ENCODE measurements at places on chromosomes 2 and 18. TPM values are rescaled to one million over a fixed set of nuclear protein-coding genes. Genes with fewer than 3 reads are reported as not detected.

DNA sequence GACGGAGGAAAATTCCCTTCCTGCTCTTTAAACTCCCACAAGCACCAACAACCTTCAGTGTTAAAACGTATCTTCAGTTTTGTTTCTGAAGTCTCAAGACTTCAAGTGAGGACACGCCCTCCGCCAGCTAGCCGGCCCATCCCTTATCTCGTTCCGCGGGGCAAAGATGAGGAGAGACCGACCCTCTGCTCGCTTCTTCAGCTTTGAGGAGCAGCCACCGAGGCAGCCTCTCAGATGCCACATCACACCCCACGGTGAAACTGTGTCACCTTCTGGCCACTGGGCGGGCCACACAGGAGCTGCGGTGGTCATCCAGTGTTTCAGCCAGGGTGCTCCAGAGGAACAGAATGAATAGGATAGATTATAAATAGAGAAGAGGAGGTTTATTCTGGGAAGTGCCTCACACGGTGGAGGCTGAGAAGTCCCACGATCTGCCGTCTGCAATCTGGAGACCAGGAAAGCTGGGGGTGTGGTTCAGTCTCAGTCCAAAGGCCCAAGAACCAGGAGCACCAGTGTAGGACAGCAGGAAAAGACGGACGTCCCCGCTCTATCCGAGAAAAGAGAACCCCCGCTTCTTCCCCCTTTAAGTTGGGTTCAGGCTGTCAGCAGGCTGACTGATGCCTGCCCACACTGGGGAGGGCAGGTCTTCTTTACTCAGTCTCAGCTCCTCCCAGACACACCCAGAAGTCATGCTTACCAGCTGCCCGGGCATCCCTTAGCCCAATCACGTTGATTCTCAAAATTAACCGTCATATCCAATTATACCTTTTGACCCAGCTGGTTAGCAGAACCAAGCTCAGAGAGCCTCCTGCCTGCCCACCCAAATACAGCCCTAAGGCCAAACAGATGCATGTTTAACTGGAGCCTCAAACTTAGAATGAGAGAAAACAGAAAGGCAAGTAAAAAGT lies 399.7 kb upstream of the ID2 start:
- H3K4me3 ChIP-seq, result no peak overlapping the region
- no peak overlapping the region for H3K27ac ChIP-seq
- no peak for DNase-seq
- H3K27me3 ChIP-seq, result no peaks in the 10 kb centered on the region
- no peaks in the 10 kb centered on the region for H3K36me3 ChIP-seq

GRCh38 chr2:218961651-218962570 lies 2.4 kb downstream of the CDK5R2 start:
- H3K27ac ChIP-seq, result no peak overlapping the region
- H3K4me1 ChIP-seq, result peaks cover 12% of the 10 kb centered on the region
- H3K36me3 ChIP-seq, result no peaks in the 10 kb centered on the region
- H3K4me3 ChIP-seq, result no peak overlapping the region
- peaks cover 40% of the 10 kb centered on the region for H3K27me3 ChIP-seq
- DNase-seq, result no peak

GRCh38 chr2:239715606-239716005 lies 309.5 kb downstream of the NDUFA10 start:
- H3K27ac ChIP-seq, result no peak overlapping the region
- H3K4me1 ChIP-seq, result no peaks in the 10 kb centered on the region
- no peaks in the 10 kb centered on the region for H3K27me3 ChIP-seq
- DNase-seq, result no peak

DNA sequence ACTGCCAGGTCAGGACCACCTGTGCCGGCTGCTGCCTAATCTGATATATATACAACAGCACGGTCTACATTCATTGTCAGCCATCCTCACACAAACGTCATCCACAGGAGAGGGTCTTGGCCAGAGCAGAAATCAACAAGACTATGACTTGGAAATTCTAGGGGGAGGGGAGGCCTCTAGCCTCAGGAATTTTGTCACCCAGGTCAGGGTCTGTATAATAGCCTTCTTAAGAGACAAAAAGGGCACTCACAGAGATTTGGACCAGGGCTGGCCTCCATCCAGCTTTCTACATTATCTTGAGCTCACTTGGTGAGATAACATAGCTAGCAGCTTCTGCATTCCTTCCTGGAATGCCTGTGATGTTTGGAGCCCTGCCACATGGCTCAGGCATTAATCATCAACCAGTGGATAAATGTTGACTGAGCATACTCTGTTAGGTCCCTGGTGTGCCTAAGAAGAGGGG lies 50.4 kb upstream of the CTIF start:
- peak; percentile 73 for DNase-seq
- H3K4me3 ChIP-seq, result no peak overlapping the region
- H3K36me3 ChIP-seq, result no peaks in the 10 kb centered on the region
- no peak overlapping the region for H3K27ac ChIP-seq
- no peaks in the 10 kb centered on the region for H3K27me3 ChIP-seq
- peaks cover 17% of the 10 kb centered on the region for H3K4me1 ChIP-seq

DNA sequence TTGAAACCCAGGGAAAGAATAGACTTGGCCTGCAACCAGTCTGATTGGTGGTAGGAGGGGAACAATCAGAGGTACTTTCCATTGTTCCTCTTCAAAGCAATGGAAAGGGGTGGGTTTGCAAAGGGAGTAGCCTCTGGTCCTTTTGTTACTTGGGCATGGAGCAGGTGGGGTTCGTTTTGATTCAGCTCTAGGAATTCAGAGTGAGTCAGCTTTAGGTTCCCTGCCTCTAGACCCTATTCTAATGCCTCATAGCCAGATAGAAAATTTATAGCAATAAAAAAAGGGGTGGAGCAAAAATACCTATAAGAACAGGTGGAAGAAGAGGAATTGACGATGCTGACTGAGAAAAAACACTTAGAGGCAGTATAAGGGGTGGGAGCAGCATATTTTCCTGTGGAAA lies 636.4 kb downstream of the PLCL1 start:
- no peaks in the 10 kb centered on the region for H3K4me1 ChIP-seq
- no peaks in the 10 kb centered on the region for H3K27me3 ChIP-seq
- no peak overlapping the region for H3K27ac ChIP-seq
- no peak for DNase-seq
- no peaks in the 10 kb centered on the region for H3K36me3 ChIP-seq

DNA sequence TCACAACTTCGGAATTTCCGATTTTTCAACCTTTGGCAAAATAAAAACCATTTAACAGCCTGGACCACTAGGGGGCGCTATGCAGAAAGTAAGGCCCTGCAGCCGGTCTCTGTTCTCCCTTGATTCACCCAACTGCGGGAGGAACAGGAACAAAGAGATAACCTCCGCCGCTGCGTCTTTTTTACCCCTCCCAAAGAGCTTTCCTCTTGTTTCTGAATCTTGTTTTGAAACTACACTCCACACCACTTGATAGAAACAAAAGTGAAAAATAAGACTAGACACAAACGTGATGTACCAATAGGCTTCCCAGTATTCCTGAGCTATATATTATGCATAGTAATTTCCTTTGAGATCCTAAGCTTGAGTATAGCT lies 231.2 kb downstream of the MYO3B start:
- DNase-seq, result peak; percentile 80
- H3K4me1 ChIP-seq, result no peaks in the 10 kb centered on the region
- H3K27ac ChIP-seq, result no peak overlapping the region
- H3K27me3 ChIP-seq, result no peaks in the 10 kb centered on the region

- H3K27ac ChIP-seq, result no peak overlapping the region
- H3K4me3 ChIP-seq, result no peak overlapping the region
- DNase-seq, result no peak
- H3K36me3 ChIP-seq, result no peaks in the 10 kb centered on the region
Observed at GRCh38 chr2:207437136-207437523, 92.6 kb upstream of the CREB1 start.

- no peak for DNase-seq
- no peak overlapping the region for H3K27ac ChIP-seq
- no peaks in the 10 kb centered on the region for H3K36me3 ChIP-seq
- H3K4me1 ChIP-seq, result no peaks in the 10 kb centered on the region
- no peak overlapping the region for H3K4me3 ChIP-seq
Observed at GRCh38 chr2:58073751-58074150, 27.1 kb downstream of the VRK2 start.

GRCh38 chr2:165667375-165667774 lies 126.7 kb downstream of the GALNT3 start:
- H3K36me3 ChIP-seq, result no peaks in the 10 kb centered on the region
- H3K4me1 ChIP-seq, result no peaks in the 10 kb centered on the region
- H3K27ac ChIP-seq, result no peak overlapping the region
- H3K4me3 ChIP-seq, result no peak overlapping the region

GRCh38 chr2:152114366-152114765 lies 15.5 kb upstream of the CACNB4 start:
- H3K4me1 ChIP-seq, result no peaks in the 10 kb centered on the region
- H3K27ac ChIP-seq, result no peak overlapping the region
- no peak for DNase-seq
- H3K4me3 ChIP-seq, result no peak overlapping the region

GRCh38 chr2:187934236-187934635 lies 357.4 kb upstream of the GULP1 start:
- H3K27ac ChIP-seq, result no peak overlapping the region
- H3K4me3 ChIP-seq, result no peak overlapping the region
- H3K27me3 ChIP-seq, result no peaks in the 10 kb centered on the region

GRCh38 chr2:64858541-64859311 lies 130.5 kb upstream of the SLC1A4 start:
- H3K4me3 ChIP-seq, result no peak overlapping the region
- peak; percentile 24 for DNase-seq
- no peaks in the 10 kb centered on the region for H3K36me3 ChIP-seq
- peak overlapping the region; percentile 78 for H3K27ac ChIP-seq

- H3K4me1 ChIP-seq, result peaks cover 3% of the 10 kb centered on the region
- peaks cover 3% of the 10 kb centered on the region for H3K36me3 ChIP-seq
- DNase-seq, result peak; percentile 73
- H3K4me3 ChIP-seq, result no peak overlapping the region
- no peaks in the 10 kb centered on the region for H3K27me3 ChIP-seq
Observed at GRCh38 chr2:162217598-162217997, 25.6 kb downstream of the FAP start.

- DNase-seq, result no peak
- H3K4me1 ChIP-seq, result no peaks in the 10 kb centered on the region
- H3K4me3 ChIP-seq, result no peak overlapping the region
- H3K27ac ChIP-seq, result no peak overlapping the region
- H3K36me3 ChIP-seq, result peaks cover 5% of the 10 kb centered on the region
Observed at GRCh38 chr2:3512086-3512485, 7.2 kb downstream of the ADI1 start.

- H3K27ac ChIP-seq, result no peak overlapping the region
- no peaks in the 10 kb centered on the region for H3K36me3 ChIP-seq
- peaks cover 7% of the 10 kb centered on the region for H3K4me1 ChIP-seq
- no peak for DNase-seq
Observed at GRCh38 chr18:23313379-23313778, 139.7 kb upstream of the RIOK3 start.

DNA sequence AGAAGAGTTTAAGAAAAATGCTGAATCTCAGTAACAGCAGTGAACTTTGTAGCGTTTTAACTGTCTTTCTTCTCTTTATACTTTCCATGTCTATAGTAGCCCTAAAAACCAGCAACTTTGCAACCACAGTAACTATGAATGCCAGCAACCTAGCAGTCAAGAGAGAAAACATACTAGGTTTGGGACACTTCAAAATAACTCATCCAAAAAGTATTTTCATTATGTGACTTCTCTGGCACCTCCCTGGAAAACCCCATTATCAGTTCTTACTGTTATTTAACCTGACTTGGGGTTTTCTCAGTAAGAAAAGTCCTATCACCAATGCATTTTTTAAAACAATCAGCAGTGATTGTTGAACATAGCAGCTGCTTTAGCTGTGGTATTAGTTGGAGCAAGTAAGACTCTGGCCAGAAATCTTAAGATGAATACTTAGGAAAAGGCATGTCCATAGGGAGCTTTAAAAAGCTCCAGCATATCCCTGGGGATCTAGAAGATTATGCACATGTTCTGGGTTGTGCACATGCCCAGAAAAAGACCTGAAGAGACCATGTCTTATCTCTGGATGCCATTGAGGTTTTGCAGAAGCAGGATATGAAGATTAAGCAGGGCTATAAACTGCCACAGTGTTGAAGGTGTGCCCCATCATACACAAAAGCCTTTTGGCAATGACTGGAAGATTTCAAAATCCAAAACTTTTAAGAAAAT lies 411.3 kb downstream of the CMPK2 start:
- no peaks in the 10 kb centered on the region for H3K36me3 ChIP-seq
- no peaks in the 10 kb centered on the region for H3K27me3 ChIP-seq
- H3K4me3 ChIP-seq, result no peak overlapping the region
- no peak for DNase-seq
- H3K27ac ChIP-seq, result no peak overlapping the region

- H3K27ac ChIP-seq, result no peak overlapping the region
- H3K36me3 ChIP-seq, result no peaks in the 10 kb centered on the region
- no peaks in the 10 kb centered on the region for H3K27me3 ChIP-seq
- DNase-seq, result peak; percentile 55
- no peak overlapping the region for H3K4me3 ChIP-seq
Observed at GRCh38 chr2:222941510-222942032, 80.7 kb downstream of the ACSL3 start.

DNA sequence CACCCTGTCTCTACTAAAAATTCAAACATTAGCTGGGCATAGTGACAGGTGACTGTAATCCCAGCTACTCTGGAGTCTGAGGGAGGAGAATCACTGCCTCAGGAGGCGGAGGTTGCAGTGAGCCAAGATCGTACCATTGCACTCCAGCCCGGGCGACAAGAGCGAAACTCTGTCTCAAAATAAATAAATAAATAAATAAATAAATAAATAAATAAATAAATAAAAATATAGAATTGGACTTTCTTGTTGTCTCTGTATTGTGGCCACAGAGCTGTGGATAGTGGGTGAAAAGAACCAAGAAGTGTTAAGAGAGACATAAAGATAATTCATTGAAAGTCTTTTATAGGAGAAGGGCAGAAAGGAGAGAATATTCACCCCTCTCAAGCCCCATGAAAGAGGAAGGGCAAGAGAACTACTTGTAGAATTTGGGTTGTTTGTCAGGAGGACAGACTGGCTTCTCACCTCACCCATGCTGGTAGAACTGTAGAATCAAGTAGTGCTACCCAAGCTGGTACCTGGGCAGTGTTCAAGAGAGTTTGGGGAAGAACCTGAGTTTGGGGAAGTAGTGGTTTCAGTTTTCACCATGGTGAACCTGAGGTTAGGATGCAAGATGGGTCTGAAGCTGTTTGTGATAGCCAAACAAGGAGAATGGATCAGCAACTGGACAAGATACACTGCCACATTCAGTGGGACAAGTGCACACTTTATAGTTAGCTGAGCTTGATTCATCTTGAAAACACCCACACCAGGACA lies 256.5 kb downstream of the CD226 start:
- H3K27me3 ChIP-seq, result no peaks in the 10 kb centered on the region
- no peak overlapping the region for H3K27ac ChIP-seq
- H3K4me3 ChIP-seq, result no peak overlapping the region

- H3K4me1 ChIP-seq, result peaks cover 4% of the 10 kb centered on the region
- peaks cover 7% of the 10 kb centered on the region for H3K36me3 ChIP-seq
- DNase-seq, result no peak
- no peak overlapping the region for H3K4me3 ChIP-seq
- no peak overlapping the region for H3K27ac ChIP-seq
Observed at GRCh38 chr18:9561759-9562158, 52.6 kb downstream of the PPP4R1 start.

GRCh38 chr18:22650247-22650646 lies 232.5 kb upstream of the CTAGE1 start:
- no peak overlapping the region for H3K27ac ChIP-seq
- H3K27me3 ChIP-seq, result no peaks in the 10 kb centered on the region
- no peaks in the 10 kb centered on the region for H3K36me3 ChIP-seq
- H3K4me3 ChIP-seq, result no peak overlapping the region

Gene TTN
- total RNA-seq, result 0.33 TPM

Gene CIDEA
- 0.26 TPM for total RNA-seq

Gene MDH1B
- total RNA-seq, result 1.8 TPM

Gene AGXT
- not detected for total RNA-seq

Gene SLC16A14
- 5.6 TPM for total RNA-seq

Gene ABHD3
- total RNA-seq, result 17.0 TPM

Gene CLEC4F
- not detected for total RNA-seq

Gene GBX2
- not detected for total RNA-seq

Gene KANSL1L
- 21.8 TPM for total RNA-seq
